Vagina (tissue), 2 donors: ENCODE measurements at places on chromosomes 2 and 18.

- no peak for DNase-seq
Measured at GRCh38 chr2:99842451-99842850, 299.9 kb downstream of the AFF3 start.

GRCh38 chr18:48441405-48441881 is 32.3 kb upstream of the ZBTB7C start:
- no peak for DNase-seq

GRCh38 chr2:74194799-74195198 is 3.6 kb upstream of the MTHFD2 start:
- peak; percentile 5 for DNase-seq

GRCh38 chr2:127437781-127438726 is 19.8 kb downstream of the PROC start:
- DNase-seq = no peak

DNA sequence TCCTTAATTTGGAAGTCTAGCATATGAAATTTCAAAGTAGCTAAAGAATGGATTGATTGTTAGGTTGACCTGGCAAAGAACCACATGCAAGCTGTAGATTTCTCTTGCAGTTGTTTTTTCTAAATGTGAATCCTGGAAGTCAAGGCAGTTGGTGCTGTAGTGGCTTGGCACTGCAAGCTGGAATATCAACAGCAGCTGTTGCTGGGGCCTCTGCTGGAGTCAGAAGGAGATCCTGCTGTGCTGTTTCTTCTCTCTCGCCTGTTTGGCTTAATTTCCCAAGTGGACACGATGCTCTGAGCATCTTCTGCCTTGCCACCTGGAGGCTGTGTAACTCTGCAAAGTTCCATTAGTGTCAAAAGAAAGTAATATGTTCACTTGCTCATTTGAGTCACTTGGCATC is 12.6 kb downstream of the PIK3C3 start:
- no peak for DNase-seq

DNA sequence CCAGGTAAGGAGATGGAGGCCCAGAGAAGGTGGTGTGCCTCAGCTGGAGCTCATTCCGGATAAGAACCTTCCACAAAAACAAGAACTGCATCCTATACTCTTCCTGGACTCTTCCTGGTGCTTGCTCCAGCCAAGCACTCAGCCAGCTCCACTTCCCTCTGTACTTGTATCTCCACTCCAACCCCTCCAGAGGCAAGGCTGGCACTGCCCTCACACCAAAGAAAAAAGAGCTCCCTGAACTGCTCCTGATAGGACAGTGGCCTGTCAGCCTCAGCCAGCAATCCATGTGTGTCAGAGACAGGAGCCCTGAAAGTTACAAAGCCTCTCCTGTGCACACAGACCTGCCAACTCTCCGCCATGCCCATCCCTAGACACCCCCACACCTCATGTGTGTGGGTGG is 248.1 kb downstream of the CELF4 start:
- no peak for DNase-seq

DNA sequence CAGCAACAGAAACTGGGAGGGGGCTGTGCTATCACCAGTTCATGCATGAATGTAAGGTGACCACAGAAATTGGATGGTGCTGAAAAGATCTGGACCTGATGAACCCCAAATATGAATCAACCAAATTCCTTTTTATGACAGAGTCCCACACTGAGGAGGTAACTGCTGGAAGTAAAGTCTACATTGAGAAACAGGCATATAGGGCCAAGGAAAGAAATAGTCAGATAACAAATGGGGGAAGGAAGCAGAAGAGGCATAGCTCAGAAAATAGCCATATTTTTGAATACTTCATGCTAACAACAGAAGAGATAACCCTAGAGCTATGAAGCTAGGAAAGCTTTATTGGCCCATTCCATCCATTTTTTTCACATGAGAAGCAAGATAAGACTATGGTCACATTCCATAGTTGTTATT is 25.8 kb downstream of the ZC3H6 start:
- DNase-seq = no peak

DNA sequence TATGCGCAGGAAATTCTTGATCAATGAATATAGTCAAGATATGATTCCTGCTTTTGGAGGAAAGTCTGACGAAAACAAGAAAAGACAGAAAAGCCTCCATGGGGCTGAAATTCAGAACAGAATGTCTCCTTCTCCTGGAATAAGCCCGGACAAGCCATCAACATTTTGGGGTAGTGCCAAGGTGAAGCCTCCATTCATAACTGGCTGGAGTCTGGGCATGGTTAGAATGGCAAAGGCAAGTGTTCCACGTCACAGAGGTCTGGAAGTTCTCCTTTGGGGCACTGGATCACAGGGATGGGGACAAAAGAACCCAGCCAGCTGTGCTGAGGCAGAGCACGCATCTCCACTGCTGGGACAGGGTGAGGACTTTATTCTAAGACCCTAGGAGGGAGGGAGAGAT is 505.7 kb downstream of the CMPK2 start:
- DNase-seq = no peak

DNA sequence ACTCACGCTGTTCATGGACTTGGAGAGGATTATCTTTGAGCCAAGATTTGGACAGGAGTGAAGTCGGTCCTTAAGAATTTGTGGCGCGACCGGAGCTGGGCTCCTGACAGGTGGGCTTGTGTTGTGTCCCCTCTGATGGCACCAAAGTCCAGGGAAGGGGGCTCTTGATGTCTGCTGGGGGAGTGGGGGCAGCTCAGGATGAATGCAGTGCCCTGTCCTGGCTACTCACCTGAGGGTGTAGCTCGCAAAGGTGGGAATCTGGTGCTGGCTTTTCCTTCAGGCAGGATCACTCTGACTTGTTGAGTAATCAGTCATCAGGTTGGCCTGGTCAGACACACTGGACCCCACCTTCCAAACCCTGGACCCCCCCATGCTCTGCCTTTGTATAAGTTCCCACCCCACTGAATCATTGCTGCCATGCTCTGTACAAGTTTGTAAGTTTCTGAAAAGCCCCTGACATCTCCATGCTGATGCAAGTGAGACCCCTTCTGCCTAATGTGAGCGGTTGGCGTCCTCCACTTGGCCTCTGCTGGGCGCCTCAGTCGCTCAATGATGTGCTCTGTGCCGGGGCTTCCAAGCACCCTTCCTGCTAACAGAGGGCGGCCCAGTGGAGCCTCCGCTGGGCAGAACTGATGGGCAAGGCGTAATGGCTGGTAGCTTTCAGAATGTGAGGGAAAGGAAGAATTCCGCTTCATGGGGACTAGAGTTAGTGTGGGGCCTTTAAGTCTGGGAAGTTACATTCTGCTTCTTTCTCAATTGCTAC is 196.1 kb downstream of the MGAT5 start:
- no peak for DNase-seq
